GM18507 (cell line): ENCODE measurements at places on chromosomes 4 and X.

GRCh38 chrX:103658681-103659433 lies 27.6 kb downstream of the MORF4L2 start:
- no peak for DNase-seq

DNA sequence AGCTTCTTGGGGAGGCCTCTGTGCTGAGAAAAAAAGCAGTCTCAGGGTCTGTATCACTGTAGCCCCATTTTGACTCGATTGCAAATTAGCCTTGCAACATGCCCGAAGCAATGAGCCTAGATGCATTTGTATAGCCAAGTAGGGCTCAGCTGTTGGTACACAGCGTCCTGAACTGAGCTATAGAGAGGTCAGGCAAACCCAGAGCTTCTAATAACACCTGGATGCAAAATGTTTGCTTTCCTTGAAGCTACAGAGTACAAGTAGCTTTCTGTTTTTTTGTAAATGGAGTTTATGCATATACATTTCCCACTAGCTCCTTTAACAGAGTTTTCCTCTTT lies 87.8 kb downstream of the PLAC1 start:
- no peak for DNase-seq

- DNase-seq, result no peak
These were observed 2.6 kb upstream of the VSIG4 start for GRCh38 chrX:66042307-66043077.

DNA sequence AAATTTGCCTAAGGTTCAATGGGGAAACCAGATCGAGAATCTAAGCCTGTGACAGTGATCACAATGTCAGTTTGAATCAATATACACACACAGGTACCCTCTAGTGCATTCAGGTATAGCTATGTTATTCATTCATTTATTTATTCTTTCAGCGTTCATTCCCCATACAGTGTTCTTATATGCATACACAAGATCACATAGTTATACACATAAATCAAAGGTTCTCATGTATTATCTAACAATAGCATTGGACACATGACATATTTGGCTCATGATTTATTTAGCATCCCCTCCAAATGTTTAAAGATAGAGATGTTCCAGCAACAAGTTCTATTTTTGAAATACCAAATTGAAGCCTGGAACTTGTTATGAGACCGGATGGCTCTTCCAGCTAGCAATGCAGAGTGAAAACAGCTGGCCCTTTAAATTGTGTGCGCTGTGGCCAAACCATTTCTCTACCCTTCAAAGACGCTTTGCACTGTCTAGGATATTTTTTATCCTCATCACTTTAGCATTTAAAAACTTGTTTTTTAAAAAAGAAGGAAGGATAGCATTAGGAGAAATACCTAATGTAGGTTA lies 131.0 kb downstream of the ATXN3L start:
- no peak for DNase-seq

GRCh38 chr4:122759639-122760310 lies 27.3 kb downstream of the BBS12 start:
- no peak for DNase-seq

DNA sequence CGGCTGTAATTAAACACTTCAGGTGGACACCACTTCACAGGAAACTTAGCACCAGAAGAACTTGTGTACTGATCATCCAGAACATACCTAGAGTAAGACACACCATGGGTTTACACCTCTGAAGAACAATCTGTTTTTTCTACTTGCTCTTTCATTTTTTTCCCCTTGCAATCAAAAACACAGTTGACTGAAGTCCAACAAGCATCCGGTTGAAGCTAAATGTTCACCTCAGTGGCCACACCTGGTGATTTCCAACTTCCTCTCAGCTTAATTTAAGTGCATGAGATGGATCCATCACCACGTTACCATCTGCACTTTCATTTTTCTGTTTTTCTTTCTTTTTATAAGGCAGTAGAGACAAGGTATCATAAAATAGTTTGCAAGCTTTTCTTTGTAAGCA lies 4.9 kb upstream of the TXK start:
- DNase-seq, result no peak

DNA sequence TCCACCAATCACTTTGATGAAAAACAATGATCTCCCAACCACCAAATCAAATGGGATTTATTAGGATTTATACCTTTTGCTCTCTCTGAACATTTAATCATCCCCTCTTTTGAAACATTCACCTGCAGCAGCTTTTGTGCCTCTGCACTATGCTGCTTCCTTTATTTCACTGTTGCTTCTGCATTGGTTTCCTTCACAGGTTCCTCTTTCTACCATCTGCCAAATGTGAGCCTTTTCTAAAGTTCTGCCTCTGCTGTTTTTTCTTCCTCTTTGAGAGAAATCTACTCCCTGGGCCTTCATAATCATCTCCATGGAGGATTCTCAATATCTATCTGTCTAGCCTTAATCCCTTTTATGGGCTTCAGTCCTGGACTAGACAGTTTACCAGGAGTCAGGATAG lies 24.7 kb downstream of the CUL4B start:
- no peak for DNase-seq

- no peak for DNase-seq
These were observed 271.9 kb downstream of the GPM6A start for GRCh38 chr4:175540151-175540550.

- no peak for DNase-seq
These were observed 513.7 kb downstream of the RPA4 start for GRCh38 chrX:97397371-97397770.

DNA sequence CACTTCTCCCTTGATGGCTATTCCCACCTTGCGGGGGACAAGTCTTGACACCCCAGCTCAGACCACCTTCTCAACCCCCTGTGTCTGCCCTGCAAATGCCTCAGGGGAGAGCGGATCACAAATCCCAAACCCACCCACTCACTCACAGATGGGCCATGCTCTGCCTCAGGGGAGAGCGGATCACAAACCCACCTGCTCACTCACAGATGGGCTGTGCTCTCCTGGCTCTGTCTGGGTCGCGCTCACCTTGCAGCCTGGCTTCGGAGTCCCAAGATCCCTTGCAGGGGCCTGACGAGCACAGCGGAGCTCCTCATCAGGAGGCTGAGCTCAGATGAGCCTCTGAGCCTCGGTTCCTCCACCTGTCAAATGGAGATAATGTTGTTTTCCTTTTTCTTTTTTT lies 38.6 kb downstream of the HTRA3 start:
- no peak for DNase-seq

- DNase-seq, result no peak
These were observed 15.9 kb upstream of the SPARCL1 start for GRCh38 chr4:87545052-87545451.

GRCh38 chr4:142539796-142540482 lies 306.2 kb downstream of the INPP4B start:
- DNase-seq, result no peak

DNA sequence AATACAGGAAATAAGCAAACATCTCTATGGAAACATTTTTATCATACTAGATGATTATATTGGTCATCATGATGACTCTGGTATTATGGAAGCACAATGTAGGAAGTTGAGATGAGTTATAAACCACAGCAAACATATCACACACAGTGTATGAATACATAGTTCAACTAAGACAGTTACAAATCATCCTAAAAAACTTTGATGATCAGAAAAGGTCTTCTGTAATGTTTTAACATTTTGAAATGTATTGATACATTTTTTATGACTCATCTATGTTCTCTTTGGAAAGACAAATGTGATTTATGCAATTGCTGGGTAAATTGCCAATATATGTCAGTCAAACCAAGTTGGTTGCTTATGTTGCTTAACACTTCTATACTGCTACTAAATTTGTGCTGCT lies 4.8 kb downstream of the CXCL3 start:
- DNase-seq, result no peak

DNA sequence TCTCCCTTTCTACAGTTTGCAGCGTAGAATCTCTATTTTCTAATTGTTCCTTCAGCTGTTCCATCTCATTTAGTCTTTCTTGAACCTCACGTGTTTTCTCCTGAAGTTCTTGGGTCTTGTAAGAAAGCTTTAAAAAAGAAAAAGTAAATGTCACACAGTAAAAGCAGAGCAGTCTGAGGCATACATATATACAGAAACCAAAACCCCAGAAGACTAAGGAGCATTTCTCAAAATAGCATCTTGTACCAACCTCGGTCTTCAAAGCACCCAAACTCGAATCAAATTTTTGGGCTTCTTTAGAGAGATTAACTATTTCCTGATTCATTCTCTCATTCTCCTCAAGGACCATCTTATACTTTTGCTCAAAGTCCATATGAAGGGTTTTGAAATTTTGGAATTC lies 39.4 kb downstream of the CENPE start:
- DNase-seq, result no peak

DNA sequence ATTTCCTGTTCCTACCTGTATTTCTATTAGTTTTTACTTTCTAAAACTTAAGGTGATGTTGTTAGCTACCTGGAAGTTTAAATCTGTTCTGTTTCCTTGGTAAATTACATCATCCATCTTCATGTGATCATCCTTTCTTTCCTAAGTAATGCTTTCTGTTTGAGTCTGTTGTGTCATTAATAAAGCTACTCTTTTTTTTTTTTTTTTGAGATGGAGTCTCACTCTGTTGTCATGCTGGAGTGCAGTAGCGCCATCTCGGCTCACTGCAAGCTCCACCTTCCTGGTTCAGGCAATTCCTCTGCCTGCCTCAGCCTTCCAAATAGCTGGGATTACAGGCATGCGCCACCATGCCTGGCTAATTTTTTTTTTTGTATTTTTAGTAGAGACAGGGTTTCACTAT lies 73.3 kb downstream of the FIP1L1 start:
- no peak for DNase-seq

DNA sequence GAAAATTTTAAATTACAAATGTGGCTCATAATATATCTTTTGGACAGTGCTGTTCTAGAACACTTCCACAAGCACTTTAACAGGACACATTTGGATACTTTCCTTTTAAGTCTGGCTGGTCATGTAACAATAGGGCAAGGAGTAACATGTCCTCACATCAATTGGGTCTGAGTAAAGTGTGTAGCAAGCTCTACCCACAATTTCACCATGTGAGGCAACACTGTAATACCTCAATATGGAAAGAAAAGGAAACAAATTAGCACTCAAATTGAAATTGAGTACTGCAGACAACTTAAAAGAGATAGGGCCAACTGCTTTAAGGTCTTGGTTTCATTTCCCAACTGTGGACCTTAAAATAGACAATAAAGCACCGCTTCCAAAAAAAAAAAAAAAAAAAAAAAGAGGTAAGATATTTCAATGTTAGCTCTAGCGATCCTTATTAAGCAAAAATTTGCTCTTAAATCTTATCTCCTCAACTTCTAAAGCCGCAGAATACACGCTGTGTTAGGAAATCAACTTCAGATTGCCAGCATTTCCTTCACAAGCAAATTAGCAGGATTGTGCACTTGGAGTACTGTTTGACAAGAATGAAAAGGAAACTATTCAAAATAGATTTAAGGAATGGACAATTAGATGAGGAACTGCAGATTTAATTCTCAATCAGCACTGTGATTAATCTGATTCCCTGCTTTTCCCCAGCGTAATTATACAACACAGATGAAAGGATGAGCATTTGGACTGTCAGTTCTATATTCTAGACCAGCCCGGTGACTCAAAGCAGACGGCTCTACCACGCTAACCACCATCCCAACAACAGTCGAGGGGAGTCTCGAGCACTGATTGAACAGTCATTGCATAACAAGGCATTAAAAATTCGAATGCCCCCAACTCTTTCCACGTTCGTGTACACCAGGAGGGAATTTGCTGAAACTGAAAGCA lies 1.6 kb downstream of the CASK start:
- DNase-seq, result no peak

DNA sequence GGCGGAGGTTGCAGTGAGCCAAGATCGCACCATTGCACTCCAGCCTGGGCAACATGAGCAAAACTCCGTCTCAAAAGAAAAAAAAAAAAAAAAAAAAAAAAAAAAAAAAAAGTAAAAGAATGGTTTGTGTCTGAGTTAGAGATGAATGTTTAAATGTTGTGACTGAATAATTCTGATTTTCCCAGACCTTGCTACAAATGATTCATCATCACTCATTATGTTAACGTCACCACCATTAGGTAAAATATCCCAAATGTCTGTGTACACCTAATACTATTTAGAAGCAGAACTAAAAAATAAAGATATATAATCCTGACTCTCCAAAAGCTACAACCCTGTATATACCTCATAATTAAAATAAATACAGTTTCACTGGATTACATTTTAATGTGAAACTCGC lies 70.8 kb downstream of the HHIP start:
- no peak for DNase-seq

GRCh38 chr4:168648929-168649328 lies 152.1 kb downstream of the PALLD start:
- DNase-seq, result no peak

- DNase-seq, result no peak
These were observed 71.5 kb upstream of the UCP1 start for GRCh38 chr4:140640150-140640748.

DNA sequence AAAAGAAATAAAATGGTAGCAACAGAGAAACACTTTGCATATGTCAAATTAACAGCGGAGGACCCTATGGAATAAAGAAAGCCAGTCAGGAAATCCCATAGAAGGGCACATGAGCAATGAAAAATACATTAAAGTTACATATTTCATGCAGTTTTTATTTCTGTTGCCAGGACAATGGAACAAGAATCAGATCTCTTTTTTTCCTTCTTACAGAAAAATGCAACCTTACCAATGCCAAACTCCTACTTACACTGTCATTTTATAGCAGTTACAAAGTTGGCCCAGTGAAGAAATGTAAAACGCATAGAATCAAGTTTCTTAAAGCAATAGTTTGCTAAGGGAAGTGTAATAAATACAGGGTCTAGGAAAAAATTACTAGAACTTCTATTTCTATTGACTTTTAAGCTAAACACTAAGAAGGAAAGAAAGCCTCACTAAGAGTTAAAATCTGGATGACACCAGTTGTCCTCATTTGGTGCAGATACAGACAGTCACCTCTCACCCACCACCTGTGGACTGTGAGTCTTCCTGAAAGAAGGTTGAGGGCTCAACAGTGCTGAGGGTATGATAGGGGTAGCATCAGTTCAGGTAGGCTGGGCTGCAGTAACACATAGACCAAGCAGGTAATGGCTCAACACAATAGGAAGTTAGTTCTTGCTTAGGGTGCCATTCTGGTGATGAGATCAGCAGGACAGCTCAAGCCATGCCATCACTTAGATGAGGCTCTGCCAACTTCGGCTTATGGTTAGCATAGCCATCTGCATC lies 224.6 kb downstream of the ANAPC10 start:
- no peak for DNase-seq

GRCh38 chr4:30553706-30554105 lies 166.5 kb upstream of the PCDH7 start:
- no peak for DNase-seq
